ENCODE measurements at places on chromosomes 1 and 21.

DNA sequence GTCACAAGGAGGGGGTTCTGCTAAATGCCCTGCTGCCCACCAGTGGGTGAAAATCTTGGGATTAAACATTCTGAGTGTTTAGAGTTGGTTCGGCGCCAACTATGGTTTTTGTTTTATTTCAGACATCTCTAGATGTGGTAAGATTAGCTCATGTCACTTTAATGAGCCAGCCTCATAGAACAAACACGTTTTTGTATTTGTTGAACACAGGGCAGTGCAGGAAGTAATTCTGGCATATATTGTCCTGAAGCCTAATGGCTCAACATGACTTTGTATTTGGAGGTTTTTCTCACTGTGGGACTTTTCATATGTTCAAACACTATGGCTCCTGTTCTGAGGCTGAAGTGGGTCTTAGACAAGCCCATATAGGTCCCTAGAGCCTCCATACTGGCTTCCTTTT, 107.8 kb downstream of the NGF start:
- DNase-seq = no peak

GRCh38 chr21:26388731-26389231, 184.3 kb downstream of the CYYR1 start:
- DNase-seq = no peak

GRCh38 chr1:157186281-157186992, 48.2 kb upstream of the ETV3 start:
- DNase-seq = no peak

- no peak for DNase-seq
Observed at GRCh38 chr1:27071049-27071416, 58.4 kb upstream of the TENT5B start.

DNA sequence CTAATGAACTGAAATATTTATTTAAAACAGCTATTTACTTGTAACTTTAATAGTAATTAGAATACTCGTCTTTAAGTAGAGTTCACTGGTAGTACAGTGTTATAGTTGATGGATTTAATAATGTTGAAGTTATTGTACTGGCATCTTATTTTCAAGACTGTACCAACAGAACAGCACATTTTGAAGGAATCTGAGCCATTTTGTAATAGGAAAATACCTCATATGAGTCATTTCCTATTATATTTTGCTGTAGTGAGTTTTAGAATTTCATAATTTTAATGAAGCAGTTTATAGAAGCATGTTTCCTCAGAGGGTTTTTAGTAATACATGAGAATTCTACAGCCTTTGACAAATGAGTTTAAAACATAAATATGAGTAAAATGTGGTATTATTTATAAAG, 258.3 kb downstream of the OLFM3 start:
- DNase-seq = no peak

GRCh38 chr1:176617881-176618280, 154.9 kb downstream of the PAPPA2 start:
- no peak for DNase-seq

- DNase-seq = no peak
Observed at GRCh38 chr1:153663211-153663610, 4.7 kb downstream of the SNAPIN start.

GRCh38 chr21:27715131-27715530, 748.2 kb upstream of the ADAMTS5 start:
- DNase-seq = no peak
